ENCODE measurements at places on chromosomes 4 and X. TPM values are rescaled to one million over a fixed set of nuclear protein-coding genes. Genes with fewer than 3 reads are reported as not detected.

DNA sequence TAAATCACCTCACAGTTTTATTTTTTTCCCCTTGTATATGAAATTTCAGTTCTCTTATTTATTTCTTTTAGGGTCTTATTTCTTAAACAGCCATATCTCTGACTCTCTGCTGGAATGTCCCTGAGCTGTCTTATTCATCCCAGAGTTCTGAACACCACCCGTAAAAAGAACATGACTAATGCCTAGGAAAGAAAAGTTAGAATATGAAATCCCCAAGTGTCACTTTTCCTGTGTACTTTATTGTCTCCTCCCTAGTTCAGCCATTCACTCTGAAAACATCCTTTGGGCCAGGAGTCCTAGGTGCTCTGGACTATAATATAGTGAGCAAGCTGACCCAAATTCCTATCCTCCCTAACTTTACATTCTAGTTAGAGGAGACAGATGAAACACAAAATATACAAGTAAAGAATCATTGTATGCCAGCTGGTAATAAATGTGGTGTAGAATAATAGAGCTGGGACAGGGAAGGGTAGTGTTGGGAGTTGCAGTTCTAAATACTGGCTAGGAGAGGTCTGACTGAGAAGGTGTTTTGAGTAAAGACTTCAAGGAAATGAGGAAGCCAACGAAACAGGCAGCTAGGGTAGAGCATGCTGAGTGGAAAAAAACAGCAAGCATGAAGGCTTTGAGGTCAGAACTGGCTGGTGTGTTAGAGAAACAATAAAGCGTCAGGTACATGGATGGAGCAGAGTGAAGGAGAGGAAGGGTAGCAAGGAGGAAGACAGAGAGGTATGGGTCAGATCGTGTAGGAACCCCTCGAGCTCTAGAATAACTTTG is 40.6 kb upstream of the FTHL17 start:
- peaks cover 4% of the 10 kb centered on the region for H3K27me3 ChIP-seq
- no peak overlapping the region for H3K27ac ChIP-seq
- peaks cover 9% of the 10 kb centered on the region for H3K4me1 ChIP-seq
- no peaks in the 10 kb centered on the region for H3K36me3 ChIP-seq
- no peak for DNase-seq

- DNase-seq = no peak
- no peaks in the 10 kb centered on the region for H3K36me3 ChIP-seq
- no peaks in the 10 kb centered on the region for H3K27me3 ChIP-seq
Measured at GRCh38 chr4:128451270-128451905, 163.8 kb upstream of the PGRMC2 start.

DNA sequence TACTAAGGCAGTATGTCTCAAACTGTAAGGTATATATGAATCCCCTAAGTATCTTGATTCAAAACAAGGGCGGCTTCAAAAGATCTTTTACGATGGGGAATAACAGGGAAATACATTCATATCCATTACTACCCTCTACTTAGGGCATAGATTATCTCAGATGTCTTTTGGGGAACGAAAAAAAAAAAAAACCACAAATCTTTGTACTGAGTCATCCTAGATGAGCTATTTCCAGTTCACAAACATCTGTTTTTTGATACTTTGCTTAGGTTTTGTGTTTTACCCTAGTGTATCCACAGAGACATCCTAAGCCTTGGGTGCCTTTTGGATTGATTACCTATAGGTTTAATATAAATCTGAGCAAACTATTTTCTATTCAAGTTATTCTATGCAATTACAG is 457.2 kb downstream of the NLGN4X start:
- H3K27me3 ChIP-seq = no peaks in the 10 kb centered on the region
- no peaks in the 10 kb centered on the region for H3K36me3 ChIP-seq
- DNase-seq = no peak
- no peak overlapping the region for H3K27ac ChIP-seq
- no peak overlapping the region for H3K4me3 ChIP-seq

- no peaks in the 10 kb centered on the region for H3K36me3 ChIP-seq
- peaks cover 6% of the 10 kb centered on the region for H3K27me3 ChIP-seq
- no peak overlapping the region for H3K4me3 ChIP-seq
- no peak for DNase-seq
Measured at GRCh38 chrX:152927858-152928760, 30.2 kb downstream of the ZNF185 start.

DNA sequence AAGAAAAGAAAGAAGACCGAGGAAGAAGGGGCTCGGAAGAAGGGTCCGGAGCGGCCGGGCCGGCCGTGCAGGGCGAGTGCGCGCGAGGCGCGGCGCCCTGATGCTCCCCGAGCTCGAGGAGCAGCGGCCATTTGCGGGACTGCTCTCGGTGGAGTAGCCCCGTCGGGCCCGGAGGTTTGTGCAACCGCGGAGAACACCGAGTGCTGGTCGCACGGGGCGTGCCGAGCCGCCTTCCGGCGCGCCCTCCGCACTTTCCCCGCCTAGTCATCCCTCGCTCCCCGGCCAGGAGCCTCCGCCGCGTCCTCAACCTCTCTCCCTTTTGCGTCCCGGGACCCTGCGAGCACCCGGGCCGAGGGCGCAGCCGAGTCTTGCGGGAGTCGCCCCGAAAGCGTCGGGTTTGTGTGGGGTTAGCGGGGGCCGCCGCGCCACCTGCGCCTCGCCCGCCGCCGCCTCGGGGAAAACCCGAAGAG is 127.4 kb downstream of the LAS1L start:
- H3K36me3 ChIP-seq = no peaks in the 10 kb centered on the region
- H3K4me1 ChIP-seq = no peaks in the 10 kb centered on the region
- DNase-seq = no peak
- no peaks in the 10 kb centered on the region for H3K27me3 ChIP-seq

GRCh38 chr4:86055898-86056297 is 304.0 kb downstream of the MAPK10 start:
- H3K27ac ChIP-seq = no peak overlapping the region
- no peaks in the 10 kb centered on the region for H3K36me3 ChIP-seq
- H3K27me3 ChIP-seq = no peaks in the 10 kb centered on the region
- no peak overlapping the region for H3K4me3 ChIP-seq
- peak; percentile 11 for DNase-seq
- H3K4me1 ChIP-seq = peaks cover 8% of the 10 kb centered on the region

GRCh38 chr4:106691749-106692148 is 323.2 kb upstream of the GIMD1 start:
- no peaks in the 10 kb centered on the region for H3K27me3 ChIP-seq
- DNase-seq = no peak
- H3K27ac ChIP-seq = no peak overlapping the region

DNA sequence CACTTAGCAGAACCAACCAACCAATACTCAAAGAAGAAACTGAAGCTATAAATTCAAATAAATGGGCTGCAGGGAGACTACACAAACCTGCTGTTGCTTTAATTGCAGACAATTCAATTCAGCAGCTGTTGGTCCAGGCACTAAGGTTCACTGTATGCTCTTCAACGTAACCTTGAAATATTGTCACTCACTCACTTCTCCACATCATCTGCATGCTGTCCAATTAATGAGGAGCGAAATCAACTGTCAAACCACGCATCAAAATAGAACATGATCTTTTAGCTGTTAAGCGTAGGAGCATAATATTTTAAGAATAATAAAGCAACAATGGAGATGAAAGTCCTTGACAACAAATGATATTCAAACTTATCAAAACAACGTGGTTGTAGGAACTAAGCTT is 17.0 kb downstream of the ENOX2 start:
- H3K4me3 ChIP-seq = no peak overlapping the region
- no peaks in the 10 kb centered on the region for H3K27me3 ChIP-seq
- DNase-seq = no peak
- peaks cover 5% of the 10 kb centered on the region for H3K4me1 ChIP-seq

- no peak overlapping the region for H3K4me3 ChIP-seq
- peaks cover 36% of the 10 kb centered on the region for H3K4me1 ChIP-seq
- H3K27ac ChIP-seq = no peak overlapping the region
- no peaks in the 10 kb centered on the region for H3K27me3 ChIP-seq
Measured at GRCh38 chr4:123562994-123563750, 166.6 kb downstream of the SPRY1 start.

- DNase-seq = peak; percentile 56
- H3K36me3 ChIP-seq = peaks cover 26% of the 10 kb centered on the region
- H3K27ac ChIP-seq = peak overlapping the region; percentile 73
- no peaks in the 10 kb centered on the region for H3K27me3 ChIP-seq
- H3K4me3 ChIP-seq = peak overlapping the region; percentile 60
Measured at GRCh38 chr4:41028392-41029076, 185.8 kb downstream of the APBB2 start.

DNA sequence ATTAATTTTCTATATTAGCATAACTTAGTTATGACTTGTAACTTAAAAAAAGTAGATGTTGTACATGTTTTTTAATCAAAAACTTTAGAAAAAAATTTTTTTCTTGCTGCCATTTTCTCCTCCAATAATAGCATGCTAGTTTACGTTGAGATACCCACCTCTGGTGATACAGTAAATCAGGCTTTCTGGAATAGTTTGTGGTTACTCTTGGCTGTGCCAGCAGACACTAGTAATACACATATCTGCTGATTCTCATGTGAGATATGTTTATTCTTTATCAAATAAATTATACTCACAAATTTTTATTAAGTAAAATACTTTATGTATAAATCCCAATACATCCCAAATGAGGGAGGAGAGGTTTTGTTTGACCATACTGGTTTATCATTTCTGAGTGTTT is 117.3 kb downstream of the KLHL8 start:
- H3K27me3 ChIP-seq = peaks cover 2% of the 10 kb centered on the region
- peak overlapping the region; percentile 90 for H3K27ac ChIP-seq
- peaks cover 21% of the 10 kb centered on the region for H3K36me3 ChIP-seq
- DNase-seq = no peak

Gene CSAG3
- not detected for total RNA-seq

Gene TMPRSS11A
- total RNA-seq = not detected

Gene TRAM1L1
- not detected for total RNA-seq

Gene TLR8
- total RNA-seq = not detected

Gene SLC38A5
- total RNA-seq = 0.99 TPM

Gene EFNB1
- total RNA-seq = 4.2 TPM
